MCF 10A (cell line): ENCODE measurements at places on chromosomes 13 and 19.
A peak's percentile ranks its signal among the peaks of the same experiment; 100 is the strongest.

DNA sequence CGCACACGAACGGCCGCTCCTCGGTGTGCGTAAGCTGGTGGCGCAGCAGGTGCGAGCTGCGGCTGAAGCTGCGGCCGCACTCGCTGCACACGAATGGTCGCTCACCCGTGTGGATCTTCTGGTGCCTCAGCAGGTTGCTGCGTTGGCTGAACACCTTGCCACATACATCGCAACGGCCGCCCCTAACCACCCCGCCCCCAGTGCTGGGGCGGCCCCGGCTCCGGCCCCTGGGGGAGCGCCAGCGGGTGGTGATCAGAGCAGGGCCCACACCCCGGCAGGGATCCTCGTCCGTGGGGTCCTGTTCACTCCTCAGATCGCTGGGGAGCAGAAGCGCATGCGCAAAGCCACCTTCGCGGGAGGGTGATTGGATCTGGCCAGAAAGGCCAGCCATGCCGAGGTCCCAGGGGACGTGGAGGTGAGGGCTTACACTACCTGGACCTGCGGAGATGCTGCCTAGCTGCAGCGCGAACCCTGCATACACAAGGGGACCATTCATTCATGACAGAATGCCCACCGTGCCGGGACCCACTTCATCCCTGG, 4.7 kb upstream of the UBE2M start:
- DNase-seq, result no peak

- no peak for DNase-seq
These were observed 40.5 kb upstream of the SLC15A1 start for GRCh38 chr13:98792785-98793495.

DNA sequence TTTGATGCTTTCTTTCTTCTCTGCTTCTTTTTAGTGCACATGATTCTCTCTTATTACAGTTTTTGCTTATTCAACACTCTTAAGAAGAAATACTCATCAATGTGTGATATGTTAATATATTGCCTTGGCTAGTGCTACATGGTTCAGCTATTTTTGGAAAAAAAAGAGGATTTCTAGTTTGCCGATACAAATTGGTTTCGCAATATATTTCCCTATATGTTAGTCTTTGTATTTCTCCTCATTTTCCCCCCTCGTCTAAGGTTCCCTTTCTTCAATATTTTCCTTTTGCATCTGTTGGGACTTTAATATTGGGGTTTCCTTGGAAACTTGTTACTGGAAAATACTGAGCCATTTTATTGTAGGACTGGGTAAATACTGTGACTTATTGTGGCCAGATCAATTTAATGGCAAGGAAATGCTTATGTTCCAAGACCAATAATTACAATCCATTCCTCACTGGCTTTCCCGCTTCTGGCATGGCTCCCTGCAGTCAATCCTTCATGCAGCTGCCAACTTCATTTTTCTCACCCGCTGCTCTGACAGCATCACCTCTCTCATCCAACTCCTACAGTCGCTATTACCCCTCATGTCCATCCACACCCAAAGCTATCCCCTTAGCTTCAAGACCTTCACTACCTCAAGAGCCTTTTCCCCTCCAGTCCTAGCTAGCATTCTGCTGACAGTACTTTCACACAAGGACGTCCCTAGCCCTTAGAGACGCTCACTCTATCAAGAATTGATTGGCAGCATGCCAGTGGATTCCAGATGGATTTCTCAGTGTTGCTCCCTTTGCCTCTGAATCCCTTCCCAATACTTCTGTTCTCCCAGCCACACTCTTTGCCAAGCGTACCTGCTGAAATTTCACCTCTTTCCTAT, 280.1 kb upstream of the TMTC4 start:
- peak; percentile 42 for DNase-seq

DNA sequence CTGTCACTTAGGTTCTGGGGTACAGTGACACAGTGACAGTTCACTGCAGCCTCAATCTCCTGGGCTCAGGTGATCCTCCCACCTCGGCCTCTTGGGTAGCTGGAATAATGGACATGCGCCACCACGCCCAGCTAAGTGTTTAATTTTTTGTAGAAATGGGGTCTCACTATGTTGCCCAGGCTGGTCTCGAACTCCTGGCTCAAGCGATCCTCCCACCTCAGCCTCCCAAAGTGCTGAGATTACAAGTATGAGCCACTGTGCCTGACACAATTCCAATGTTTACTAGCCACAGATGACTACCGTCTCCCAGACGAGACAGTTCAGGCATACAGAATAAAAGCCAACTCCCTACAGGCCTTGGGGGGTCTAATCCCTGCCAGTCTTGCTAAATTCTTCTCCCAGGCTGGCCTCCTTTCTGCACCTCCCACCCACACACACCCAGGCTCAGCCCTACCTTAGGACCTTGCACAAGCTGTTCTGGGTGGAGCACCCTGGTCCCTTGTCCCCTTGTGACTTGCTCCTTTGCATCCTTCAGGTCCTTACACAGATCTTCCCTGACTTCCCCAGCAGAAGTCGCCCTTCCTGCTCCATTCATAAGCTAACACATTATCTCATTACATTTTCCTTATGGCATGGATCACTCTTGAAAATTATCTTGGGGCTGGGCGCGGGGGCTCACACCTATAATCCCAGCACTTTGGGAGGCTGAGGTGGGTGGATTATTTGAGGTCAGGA, 106.4 kb downstream of the INSR start:
- DNase-seq, result no peak

DNA sequence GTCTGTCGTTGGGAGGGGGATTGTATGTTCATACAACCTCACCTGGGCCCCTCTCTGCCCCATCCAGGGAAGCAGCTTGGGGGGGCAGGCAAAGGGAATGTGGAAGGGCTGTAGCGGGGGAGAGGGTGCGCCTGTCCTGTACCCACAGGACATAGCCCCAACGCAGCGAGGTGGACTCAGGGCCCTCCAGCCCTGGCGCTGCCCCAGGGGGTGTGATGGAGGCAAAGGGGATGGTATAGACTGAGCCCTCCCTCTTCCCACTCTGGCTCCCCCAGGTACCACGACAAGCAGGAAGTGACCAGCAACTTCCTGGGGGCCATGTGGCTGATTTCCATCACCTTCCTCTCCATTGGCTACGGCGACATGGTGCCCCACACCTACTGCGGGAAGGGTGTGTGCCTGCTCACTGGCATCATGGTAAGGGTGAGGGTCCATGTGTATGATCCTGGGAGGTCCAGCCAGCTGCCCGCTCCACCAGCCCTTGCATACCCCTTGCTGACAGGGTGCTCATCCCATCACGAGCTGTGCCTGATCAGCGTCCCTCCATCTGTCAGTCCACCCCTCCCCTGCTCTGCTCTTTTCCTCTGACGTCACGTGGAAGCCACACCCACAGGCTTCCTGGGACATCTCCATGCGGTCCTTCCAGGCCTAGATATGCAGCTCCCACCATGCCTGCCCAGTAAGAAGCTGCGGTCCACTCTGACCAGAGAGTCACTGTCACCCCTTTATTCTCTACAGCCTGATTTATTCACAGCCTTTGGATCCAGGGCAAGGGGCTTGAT, 18.3 kb downstream of the KCNN1 start:
- no peak for DNase-seq

- no peak for DNase-seq
These were observed 43.9 kb upstream of the FRY start for GRCh38 chr13:31987535-31988170.

GRCh38 chr19:45293682-45294081, 29.0 kb downstream of the CKM start:
- peak; percentile 15 for DNase-seq

DNA sequence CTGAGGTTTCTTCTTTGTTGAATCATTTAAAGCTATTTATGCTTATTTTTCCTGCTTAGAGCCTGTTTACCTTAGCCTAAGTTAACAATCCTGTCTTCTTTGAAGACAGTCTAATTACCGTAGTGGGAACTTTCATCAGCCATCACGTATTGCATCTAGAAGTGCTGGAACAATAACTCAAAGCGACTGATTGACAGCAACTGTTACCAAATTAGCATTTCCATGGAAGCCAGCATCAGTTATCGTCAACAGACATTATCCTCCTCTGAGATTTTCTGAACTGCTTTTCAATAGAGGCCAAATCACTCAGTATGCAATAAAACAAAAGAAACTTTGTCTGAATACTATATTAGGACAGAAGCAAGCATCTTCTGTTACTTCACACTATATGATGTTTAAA, 433.3 kb upstream of the SLITRK1 start:
- DNase-seq, result no peak

GRCh38 chr13:65336916-65337315, 1893.2 kb downstream of the PCDH9 start:
- DNase-seq, result peak; percentile 58

- peak; percentile 55 for DNase-seq
These were observed 3.7 kb upstream of the CSNK1A1L start for GRCh38 chr13:37109051-37109678.

DNA sequence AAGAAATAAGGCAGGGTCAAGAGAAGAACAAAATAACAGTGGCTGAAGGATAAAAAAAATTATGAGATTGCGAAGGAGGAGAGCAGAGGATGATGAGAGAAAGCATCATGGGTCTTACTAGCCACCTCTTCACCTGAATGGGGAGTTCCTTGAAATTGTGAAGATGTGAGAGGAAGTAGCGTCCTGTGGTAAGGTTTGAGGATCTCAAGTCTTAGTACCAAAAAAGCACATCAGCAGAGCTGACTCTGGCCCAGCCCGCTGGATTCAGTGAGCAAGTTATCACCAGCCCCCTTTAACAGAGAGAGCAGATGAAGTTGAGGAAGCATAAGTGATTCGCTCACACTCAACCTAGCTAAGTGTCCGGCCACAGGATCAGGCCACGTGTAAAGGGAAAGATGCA, 61.8 kb downstream of the RXFP2 start:
- no peak for DNase-seq

DNA sequence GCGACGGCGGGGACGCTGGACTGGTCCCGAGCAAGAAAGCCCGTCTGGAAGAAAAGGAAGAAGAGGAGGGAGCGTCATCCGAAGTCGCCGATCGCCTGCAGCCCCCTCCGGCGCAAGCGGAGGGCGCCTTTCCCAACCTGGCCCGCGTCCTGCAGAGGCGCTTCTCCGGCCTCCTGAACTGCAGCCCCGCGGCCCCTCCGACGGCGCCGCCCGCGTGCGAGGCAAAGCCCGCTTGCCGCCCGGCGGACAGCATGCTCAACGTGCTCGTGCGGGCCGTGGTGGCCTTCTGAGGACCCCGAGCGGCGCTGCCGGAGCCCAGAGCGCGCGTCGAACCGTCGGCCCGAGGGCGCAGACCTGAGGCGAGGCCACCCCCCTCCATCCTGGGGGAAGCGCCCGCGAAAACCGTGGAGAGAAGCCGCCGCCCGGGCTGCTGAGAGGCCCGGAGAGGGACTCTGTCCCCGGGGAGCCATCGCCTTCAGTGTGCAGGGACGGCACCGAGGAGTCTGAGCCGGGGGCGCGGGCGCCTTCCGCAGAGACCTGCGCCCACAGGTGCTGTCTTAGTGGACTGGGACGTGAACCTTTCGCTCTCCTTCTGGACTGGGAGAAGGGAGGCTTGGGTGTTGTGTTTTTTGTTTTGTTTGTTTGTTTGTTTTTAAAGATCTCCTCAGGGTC, 3.5 kb downstream of the IER2 start:
- DNase-seq, result peak; percentile 29

DNA sequence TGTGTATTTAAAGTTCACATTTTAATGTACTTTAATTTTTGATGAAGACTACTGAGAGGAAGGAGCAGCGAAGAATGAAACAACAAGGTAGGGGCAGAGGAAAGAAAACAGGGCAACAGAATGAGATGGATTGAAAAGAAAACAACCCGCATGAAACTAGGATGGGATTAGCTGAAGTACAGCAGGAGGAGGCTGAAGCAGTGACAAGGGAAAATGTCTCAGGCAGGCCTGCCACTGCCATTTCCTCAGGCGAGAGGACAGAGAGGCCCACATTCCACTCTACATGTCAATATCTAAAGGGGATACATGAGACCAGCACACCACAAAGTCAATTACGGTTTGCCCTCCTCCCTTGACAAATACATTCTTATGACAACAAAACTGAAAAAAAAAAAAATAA, 1703.2 kb downstream of the EFNB2 start:
- no peak for DNase-seq

GRCh38 chr13:58729361-58729760, 1097.8 kb downstream of the PCDH17 start:
- no peak for DNase-seq

- DNase-seq, result no peak
These were observed 1367.2 kb downstream of the EFNB2 start for GRCh38 chr13:105168295-105168694.

DNA sequence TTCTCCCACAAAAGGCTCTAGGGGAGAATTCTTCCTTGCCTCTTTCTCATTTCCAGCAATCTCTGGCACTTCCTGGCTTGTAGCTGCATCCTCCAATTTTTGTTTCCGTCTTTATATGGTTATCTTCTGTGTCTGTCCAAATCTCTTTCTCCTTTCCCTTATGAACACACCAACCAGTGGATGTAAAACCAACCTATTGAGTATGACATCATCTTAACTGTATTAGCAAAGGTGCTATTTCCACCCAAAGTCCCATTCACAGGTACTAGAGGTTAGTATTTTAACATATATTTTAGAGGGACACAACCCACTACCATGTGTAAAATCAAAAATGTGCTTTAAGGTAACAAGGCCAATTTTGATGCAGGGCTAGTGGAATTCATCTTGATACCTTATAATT, 129.0 kb downstream of the RAP2A start:
- no peak for DNase-seq

- DNase-seq, result no peak
These were observed 26.4 kb downstream of the MAP2K2 start for GRCh38 chr19:4097501-4097900.

DNA sequence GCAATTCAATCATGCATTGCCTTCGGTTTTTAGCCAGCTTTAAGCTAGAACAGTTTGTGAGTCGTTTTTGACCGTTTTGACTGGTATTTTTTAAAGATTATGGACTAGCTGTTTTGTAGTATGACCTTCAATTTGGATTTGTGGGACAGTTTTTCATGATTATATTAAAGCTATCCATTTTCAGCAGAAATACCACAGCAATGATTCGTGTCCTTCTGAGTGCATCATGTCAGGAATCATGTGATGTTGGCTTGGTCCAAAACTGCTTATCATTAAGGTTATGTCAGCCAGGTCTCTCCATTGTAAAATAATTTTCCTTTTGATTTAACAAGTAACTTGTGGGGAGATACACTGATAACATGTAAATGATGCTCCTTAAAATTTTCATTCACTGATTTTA, 229.0 kb downstream of the POSTN start:
- DNase-seq, result no peak

DNA sequence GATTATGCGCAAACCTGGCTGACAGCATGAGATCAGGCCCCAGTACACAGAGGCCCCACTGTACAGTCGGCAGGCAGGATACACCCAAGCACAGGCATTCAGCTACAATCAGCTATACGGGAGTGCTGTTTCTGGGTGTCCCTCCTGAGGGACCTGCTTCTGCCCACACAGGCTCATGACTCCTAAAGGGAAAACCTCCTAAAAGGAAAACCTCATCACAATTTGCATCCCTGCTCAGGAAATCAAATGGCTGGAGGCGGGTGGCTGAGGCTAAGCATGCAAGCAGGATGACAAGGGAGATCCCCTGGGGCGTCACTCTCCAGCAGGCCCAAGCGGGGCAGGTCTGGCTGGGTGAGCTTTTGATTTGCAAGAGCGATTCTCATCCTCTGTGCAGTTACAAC, 99.8 kb downstream of the CRYL1 start:
- DNase-seq, result no peak

GRCh38 chr13:41588899-41589298, 131.5 kb downstream of the RGCC start:
- peak; percentile 75 for DNase-seq
